ENCODE measurements at places on chromosomes 6 and 20. TPM values are rescaled to one million over a fixed set of nuclear protein-coding genes. Genes with fewer than 3 reads are reported as not detected.

TNFRSF6B gene
- 0.10 TPM for total RNA-seq

PMEPA1 gene
- 3.9 TPM for total RNA-seq

TGM2 gene
- total RNA-seq, result 1.9 TPM

C4A gene
- total RNA-seq, result 0.42 TPM

DNA sequence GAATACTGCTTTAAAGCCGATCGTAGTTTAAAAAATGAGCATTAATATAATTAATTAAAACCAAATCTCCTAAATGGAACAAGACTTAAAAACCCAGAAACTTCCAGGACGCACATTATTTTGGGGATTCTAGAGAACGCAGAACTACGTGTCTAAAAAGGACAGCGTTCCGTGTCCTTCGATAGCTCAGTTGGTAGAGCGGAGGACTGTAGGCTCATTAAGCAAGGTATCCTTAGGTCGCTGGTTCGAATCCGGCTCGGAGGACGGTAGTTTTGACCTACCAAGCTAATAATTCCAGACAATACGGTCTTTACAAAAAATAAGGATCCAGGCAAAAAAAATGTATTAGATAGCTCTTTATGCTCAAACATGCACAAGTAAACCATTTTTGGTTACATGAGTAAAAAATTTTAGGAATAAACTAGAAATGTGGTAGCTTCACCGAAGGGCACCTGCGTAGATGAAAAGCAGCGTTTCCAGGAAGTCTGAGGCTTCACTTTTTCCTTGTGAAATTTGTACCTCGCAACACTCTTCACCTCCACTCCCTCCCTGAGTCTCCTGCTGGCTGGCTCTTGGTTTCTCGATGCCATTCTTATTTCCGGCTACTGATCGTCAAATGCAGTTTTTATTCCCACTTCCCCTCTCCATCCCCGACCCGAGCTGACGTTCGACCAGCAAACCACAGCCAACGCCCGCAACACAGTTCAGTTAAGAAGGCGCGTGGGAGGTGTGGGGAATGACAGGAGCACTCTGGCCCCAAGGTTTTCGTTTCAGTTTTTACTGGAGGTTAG, 19.6 kb upstream of the ABT1 start:
- DNase-seq, result peak; percentile 74

- DNase-seq, result peak; percentile 65
Measured at GRCh38 chr6:80438772-80439171, 332.3 kb downstream of the BCKDHB start.

DNA sequence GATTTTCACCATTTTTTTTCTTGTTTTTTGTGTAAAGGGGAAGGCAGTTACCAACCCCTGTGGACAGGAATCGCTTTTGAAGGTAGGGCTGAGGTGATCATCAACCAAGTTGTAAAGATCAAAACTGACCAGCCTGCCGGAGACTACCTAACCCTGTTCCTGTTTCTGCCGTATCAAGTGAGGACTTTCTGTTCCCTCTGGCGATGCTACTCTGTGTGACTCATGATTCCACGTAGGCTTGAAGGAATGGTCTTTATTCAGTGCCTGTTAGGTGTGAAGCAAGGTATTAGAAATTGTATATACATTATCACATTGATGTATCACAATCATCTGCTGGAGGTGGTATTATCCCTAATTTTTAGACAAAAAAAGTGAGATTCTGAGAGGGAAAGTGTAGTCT, 161.3 kb downstream of the SOX4 start:
- DNase-seq, result no peak

DNA sequence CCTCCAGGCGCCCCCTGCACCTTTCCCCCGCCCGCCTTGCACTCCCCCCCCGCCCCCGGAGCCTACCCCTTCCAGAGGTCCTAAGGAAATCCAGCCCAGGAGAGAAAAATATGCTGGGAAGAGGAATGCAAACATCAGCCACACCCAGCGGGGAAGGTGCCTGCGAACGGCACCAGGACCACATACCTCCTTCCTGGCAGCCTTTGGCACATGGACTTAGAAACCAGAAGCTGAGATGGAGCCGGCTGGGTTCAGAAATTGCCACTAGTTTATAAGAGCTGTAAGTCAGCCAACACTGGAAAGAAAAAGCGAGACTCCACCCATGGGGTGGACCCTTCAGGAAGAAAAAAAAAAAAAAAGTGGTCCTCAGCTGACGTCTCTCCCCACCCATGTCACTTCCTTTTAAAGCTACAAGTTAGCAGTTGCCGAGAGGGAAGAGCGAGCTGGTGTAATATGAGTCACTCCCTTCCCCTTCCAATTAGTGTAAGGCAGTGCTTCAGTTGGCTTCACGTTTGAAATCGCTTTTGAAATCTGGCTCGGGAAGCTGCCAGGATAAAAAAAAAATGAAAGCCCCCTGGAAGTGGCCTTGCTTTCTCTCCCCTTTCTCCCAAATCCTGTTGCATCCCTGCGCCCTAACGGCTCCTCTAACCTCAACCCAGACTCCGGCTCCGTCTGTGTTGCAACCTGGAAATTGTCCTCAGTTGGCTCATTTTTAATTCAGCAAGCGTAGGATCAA, at the start of gene AGPAT4:
AGPAT4 (minus strand) TSS at position 310 of the 736 bp plus-strand sequence. CDS start 41,848 bp downstream, outside the sequence.
- peak; percentile 72 for DNase-seq

- DNase-seq, result no peak
Measured at GRCh38 chr6:160154471-160154870, 32.9 kb downstream of the SLC22A1 start.

GRCh38 chr6:21965016-21965415, 331.8 kb downstream of the PRL start:
- DNase-seq, result no peak

DNA sequence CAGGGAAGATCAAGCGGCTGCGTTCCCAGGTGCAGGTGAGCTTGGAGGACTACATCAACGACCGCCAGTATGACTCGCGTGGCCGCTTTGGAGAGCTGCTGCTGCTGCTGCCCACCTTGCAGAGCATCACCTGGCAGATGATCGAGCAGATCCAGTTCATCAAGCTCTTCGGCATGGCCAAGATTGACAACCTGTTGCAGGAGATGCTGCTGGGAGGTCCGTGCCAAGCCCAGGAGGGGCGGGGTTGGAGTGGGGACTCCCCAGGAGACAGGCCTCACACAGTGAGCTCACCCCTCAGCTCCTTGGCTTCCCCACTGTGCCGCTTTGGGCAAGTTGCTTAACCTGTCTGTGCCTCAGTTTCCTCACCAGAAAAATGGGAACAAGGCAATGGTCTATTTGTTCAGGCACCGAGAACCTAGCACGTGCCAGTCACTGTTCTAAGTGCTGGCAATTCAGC, 51.6 kb upstream of the TTPAL start:
- no peak for DNase-seq

GRCh38 chr6:20243288-20243687, 31.0 kb upstream of the MBOAT1 start:
- DNase-seq, result no peak

DNA sequence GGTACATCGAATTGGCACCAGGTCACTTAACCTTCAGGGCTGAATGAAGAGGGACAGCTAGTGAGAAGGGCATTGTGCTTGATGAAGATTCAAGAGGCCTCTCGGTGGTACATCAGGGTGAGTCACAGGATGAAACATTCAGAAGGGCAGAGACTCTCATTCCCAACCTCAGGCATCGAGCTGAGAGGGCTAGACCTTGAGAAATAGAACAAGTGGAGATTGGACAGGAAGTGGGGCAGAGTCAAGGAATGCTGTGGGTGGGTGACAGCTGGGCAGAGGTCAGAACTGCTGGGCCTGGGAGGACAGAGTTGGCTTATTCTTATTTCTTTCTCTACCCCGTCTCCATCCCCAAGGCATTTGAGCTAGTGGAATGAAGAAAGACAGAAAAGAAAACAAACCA, 126.0 kb downstream of the SCML4 start:
- no peak for DNase-seq

DNA sequence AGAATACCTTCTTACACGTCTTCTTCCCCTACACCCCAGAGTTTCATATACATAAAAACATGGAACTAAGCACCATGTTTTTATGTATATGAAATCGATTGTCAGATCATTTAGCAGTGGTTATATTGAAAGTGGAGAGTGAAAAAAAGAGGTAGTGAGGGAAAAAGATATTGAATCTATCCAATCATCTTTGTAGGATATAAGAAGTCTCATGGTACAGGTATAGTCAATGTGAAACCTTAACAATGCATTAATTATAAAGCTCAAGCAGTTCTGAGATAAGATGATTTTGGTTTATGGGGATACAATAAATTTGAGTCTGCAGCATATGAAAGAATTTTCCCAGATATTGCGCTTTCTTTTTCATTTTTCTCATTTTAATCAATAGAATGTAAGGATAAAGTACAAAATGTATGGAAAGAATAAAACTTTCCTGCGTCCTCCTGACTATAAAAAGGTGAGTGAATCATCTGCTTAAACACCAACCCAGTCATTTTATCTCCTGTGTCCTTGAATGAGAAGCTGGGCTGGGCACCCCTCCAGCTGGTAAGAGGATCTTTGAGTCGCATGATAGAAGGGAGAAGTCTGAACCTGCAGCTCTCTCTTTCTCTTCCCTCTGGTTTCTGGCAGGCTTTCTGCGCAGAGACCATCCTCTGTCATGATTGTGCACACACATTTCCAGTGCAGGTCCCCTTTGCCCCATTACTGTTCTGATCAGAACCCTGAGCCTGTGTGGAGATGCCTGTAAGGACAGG, 28.1 kb upstream of the AKIRIN2 start:
- no peak for DNase-seq

DNA sequence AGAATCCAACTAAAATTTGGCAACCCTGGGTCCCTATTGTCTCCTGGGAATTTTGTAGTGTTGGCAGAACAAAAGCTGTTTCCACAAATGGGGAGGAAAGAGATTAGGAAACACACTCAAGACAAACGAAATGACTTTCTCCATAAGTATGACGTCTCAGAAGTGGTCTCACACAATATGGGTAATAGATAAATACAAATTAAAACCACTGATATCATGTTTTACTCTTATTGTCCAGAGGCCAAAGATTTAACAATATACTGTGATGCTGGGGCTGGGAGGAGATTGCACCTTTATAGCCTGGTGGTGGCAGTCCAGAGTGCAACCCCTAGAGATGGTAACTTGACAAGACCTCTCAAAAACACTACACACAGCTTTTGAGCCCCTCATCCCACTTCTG, 18.6 kb downstream of the FKBP1A start:
- DNase-seq, result no peak

- DNase-seq, result no peak
Measured at GRCh38 chr20:2386516-2387179, 5.9 kb downstream of the TGM6 start.

- DNase-seq, result no peak
Measured at GRCh38 chr6:36788768-36789167, 50.5 kb downstream of the CPNE5 start.
